Foreskin keratinocyte (primary cell): ENCODE measurements at places on chromosomes 1 and 21. TPM values are rescaled to one million over a fixed set of nuclear protein-coding genes. Genes with fewer than 3 reads are reported as not detected.

GRCh38 chr1:115840605-115841460 is at the start of gene NHLH2:
NHLH2 (minus strand) TSS chr1:115841126; CDS start chr1:115838372, 2,754 bp downstream.
- no peak for DNase-seq

GRCh38 chr1:167446966-167447365 is 71.4 kb downstream of the CD247 start:
- no peak for DNase-seq

DNA sequence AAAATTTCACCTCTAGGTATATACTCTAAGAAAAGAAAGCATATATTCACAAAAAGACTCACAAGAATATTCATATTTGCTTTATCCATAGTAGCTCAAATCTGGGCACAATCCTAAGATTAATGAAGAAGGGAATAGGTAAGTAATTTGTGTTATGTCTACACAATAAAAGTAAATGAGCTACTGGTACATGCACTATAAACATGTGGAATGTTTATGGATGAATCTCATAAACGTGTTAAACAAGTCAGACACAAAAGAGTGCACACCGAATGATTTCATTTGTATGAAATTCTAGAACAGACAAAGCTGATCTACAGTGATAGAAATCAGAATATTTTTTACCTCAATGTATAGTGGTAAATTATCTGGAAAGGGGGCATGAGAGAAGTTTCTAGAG is 115.3 kb upstream of the B3GALT2 start:
- no peak for DNase-seq

DNA sequence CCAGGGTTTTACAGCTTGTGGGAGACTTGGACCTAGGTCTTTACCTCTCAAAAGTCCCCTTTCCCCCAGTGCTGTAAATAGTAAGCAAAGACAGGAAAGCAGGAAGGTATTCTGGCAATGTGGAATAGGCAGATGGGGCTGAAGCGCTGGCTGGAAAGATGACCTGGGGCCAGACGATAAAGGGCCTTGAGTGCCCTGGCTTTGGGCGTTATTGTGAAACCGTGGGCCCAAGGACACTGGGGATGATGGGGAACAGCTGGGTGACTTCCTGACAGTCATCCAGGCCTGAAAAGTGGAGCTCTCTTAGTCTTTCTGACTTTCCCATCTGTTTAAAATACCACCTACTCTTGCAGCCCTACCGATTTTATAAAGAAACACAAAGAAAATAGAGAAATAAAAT is 16.3 kb downstream of the URB2 start:
- no peak for DNase-seq

- no peak for DNase-seq
Measured at GRCh38 chr1:15433471-15433870, 4.8 kb upstream of the CTRC start.

The KRTAP12-4 gene
- polyA plus RNA-seq = not detected in 2 replicates
